Peyer's patch (tissue), 4 donors: ENCODE measurements at places on chromosomes 4 and X.

DNA sequence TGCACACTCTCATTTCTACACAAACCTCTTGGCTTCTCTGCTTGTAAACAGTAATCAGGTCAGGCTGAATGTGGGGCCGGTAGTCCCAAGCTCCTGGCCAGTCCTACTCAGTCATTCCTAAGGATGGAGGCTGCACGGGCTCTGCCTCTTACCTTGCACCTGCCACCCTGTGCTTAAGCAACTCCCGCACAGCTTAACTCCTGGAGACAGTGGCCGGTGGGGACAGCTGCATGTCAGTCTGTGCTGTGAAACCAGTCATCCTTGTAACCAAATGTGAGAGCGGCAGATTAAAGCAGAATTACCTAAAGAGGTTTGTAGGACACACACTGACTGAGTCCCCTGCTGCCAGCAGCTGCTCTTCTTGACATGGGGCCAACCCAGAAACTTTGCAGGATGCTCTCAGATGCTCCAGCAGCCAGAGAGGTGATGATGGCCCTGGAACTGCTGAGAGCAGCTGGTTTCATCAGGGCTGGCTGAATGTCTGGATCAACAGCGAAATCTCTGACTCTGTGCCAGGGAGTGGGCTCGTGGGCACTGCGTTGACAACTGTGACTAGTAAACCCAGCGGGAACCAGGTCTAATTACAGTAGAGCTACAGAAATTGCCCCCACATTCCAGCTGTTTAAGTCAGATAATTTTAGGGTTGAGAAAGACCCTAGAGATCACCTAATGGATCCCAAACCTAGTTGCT lies 123.7 kb downstream of the ANAPC4 start:
- no peaks in the 10 kb centered on the region for H3K4me1 ChIP-seq
- no peak overlapping the region for H3K27ac ChIP-seq
- no peak overlapping the region for H3K4me3 ChIP-seq
- no peak for DNase-seq
- no peaks in the 10 kb centered on the region for H3K27me3 ChIP-seq

DNA sequence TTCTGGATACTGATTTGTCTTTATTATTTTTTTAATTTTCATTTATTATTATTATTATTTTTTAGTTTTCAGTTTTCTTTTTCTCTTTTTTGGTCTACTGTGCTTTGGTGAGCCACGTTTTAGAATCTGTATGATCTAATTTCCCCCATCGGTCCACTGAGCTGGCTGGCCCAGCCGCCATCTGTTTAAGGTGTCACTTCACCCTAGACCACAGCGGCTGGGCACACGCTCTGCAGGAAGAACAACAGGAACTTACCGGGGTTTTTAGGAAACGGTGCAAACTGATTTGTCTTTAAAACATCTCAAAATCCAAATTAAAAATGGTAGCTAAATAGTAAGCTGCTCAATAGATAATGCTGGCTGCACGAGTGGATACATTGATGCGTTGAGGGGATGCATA lies 48.8 kb upstream of the AMOT start:
- no peaks in the 10 kb centered on the region for H3K27me3 ChIP-seq
- H3K36me3 ChIP-seq = no peaks in the 10 kb centered on the region
- H3K4me3 ChIP-seq = no peak overlapping the region
- H3K27ac ChIP-seq = no peak overlapping the region

DNA sequence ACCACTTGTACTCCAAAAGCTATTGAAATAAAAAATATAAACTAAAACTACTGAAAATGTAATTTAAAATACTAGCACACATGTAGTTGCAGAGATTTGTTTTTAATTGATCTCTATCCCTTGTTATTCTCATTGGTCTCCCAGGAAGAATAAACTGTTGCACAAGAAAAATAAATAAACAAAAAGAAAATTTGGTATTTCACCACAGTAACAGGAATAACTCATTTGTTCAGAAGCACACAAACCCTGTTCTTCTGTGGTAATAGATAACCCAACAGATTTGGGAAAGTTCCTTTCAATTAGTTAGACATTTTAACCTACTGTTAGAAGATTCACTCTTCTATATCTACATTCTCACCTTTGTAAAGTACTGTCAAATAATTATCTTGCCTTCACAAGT lies 70.9 kb upstream of the APOOL start:
- DNase-seq = no peak
- no peak overlapping the region for H3K27ac ChIP-seq
- H3K36me3 ChIP-seq = no peaks in the 10 kb centered on the region

GRCh38 chr4:65259296-65259695 lies 411.0 kb downstream of the EPHA5 start:
- H3K4me3 ChIP-seq = no peak overlapping the region
- no peak for DNase-seq
- no peak overlapping the region for H3K27ac ChIP-seq
- no peaks in the 10 kb centered on the region for H3K4me1 ChIP-seq
- H3K27me3 ChIP-seq = no peaks in the 10 kb centered on the region

DNA sequence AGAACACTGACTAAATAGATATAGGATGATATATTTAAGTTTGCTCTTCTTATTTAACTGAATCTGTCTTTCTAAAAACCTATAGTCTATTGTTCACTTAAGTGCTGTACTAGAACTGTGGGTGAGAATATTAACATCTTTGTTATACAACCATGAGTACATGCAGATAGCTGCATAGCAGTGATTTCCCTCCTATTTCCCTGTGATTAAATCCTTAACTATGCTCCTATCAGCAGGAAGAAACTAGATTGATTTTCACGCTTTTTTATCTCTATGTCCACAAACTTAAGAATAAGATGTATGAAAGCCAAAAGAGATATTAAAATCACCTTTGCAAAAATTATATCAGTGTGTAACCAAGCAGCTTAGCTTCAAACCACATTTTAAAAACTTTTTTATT lies 11.3 kb upstream of the UGT2A3 start:
- DNase-seq = no peak
- no peak overlapping the region for H3K4me3 ChIP-seq
- H3K36me3 ChIP-seq = no peaks in the 10 kb centered on the region
- H3K27me3 ChIP-seq = no peaks in the 10 kb centered on the region
- peak overlapping the region; percentile 63 for H3K27ac ChIP-seq

DNA sequence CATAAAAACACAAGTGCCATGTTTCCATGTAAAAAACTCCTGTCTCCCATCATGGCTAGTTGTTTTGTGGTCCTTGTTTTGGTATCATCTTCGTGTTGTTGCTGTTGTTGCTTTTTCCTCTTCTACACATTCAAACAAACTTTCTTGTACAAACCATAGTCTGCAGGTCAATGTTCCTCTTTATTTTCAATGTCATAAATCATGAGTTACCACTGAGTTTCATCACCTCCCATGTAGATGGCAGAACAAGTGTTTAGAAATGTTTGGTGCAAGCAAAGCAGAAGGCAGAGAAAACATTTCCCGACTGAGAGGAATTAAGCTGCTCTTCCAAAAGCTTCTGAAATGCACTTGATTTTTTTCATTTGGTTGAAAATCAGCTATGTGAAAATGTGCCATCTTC lies 166.0 kb downstream of the ANTXR2 start:
- H3K4me1 ChIP-seq = no peaks in the 10 kb centered on the region
- H3K36me3 ChIP-seq = no peaks in the 10 kb centered on the region
- no peak overlapping the region for H3K4me3 ChIP-seq
- no peaks in the 10 kb centered on the region for H3K27me3 ChIP-seq
- no peak overlapping the region for H3K27ac ChIP-seq

DNA sequence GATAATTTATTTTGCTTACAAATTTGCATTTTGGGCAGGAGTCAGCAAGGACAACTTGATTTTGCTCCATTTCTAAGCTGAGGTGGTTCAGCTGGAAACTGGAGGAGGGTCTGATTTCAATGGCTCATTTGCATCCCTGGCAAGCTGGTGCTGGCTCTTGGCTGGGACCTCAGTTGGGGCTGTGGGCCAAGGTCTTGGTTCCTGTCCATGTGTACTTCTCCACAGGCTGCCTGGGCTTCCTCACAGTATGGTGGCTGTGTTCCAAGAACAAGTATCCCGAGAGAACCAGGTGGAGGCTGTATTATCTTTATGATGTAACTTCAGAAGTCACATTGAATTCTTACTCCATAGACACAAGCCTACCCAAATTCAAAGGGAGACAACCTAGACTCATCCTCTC lies 77.0 kb upstream of the STX18 start:
- H3K36me3 ChIP-seq = no peaks in the 10 kb centered on the region
- no peaks in the 10 kb centered on the region for H3K27me3 ChIP-seq
- DNase-seq = no peak
- H3K4me3 ChIP-seq = no peak overlapping the region

GRCh38 chr4:38650133-38650532 lies 13.9 kb upstream of the KLF3 start:
- no peaks in the 10 kb centered on the region for H3K27me3 ChIP-seq
- H3K4me1 ChIP-seq = no peaks in the 10 kb centered on the region
- DNase-seq = no peak
- no peak overlapping the region for H3K27ac ChIP-seq
- H3K4me3 ChIP-seq = no peak overlapping the region
- no peaks in the 10 kb centered on the region for H3K36me3 ChIP-seq

GRCh38 chr4:73662709-73663546 lies 42.7 kb upstream of the RASSF6 start:
- no peaks in the 10 kb centered on the region for H3K36me3 ChIP-seq
- no peaks in the 10 kb centered on the region for H3K4me1 ChIP-seq
- no peak overlapping the region for H3K27ac ChIP-seq

DNA sequence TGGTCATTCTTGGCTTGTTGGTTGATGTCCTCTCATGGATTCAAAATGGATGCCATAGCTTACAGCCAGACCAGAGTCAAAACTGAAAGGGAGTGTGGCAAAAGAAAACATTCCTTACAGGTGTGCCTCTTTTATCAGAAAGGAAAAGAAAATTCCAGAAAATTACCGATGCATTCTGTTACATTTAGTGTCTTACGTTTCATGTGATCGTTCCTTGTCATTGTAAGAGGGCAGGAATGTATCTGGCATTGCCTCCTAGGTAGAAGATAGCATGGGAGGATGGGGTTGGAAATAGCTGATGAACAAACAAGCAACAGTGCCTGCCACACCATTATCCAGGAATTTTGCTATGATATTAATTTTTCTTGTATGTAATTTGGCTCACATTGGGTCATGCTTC lies 13.1 kb downstream of the GRXCR1 start:
- no peaks in the 10 kb centered on the region for H3K36me3 ChIP-seq
- H3K4me1 ChIP-seq = no peaks in the 10 kb centered on the region
- H3K4me3 ChIP-seq = no peak overlapping the region
- no peaks in the 10 kb centered on the region for H3K27me3 ChIP-seq

- H3K4me1 ChIP-seq = no peaks in the 10 kb centered on the region
- peak; percentile 51 for DNase-seq
- no peaks in the 10 kb centered on the region for H3K27me3 ChIP-seq
- no peaks in the 10 kb centered on the region for H3K36me3 ChIP-seq
Measured at GRCh38 chrX:135596495-135596894, 76.0 kb downstream of the INTS6L start.

DNA sequence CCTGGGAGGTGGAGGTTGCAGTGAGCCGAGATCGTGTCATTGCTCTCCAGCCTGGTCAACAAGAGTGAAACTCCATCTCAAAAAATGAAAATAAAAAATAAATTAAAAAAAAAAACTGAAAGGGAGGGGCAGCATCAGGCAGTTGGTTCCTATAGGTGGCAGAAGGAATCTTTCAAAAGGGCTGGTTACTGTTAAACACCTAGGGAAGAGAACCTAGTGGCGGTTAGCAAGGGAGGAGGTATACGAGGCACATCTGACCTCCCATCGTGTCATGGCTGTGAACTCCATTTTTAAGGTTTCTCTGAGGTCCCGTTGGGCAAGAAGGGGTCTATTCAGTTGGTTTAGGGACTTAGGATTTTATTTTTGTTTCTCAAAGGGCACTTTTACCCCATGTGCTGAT lies 150.1 kb downstream of the SLC7A11 start:
- H3K4me3 ChIP-seq = no peak overlapping the region
- H3K4me1 ChIP-seq = no peaks in the 10 kb centered on the region
- no peak for DNase-seq
- H3K36me3 ChIP-seq = no peaks in the 10 kb centered on the region

DNA sequence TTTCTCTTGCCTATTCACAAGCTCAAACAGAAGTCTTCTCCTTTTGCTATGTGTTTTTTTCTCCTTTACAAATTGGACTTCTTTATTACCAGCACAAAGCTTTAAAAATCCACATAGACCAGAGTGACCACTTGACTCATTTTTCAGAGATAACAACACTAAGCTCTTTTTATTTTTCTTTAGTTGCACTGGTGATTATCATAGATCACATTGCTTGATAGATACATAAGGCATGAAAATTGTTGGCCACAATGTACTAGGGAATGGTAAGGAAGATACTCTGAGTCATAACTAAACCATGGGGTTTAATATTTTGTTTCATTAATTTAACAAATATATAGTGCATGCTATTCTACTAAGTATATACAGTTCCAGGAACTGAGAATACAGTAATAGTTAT lies 159.0 kb downstream of the GASK1B start:
- no peak overlapping the region for H3K27ac ChIP-seq
- H3K36me3 ChIP-seq = no peaks in the 10 kb centered on the region
- H3K27me3 ChIP-seq = no peaks in the 10 kb centered on the region
- no peak for DNase-seq
- H3K4me1 ChIP-seq = no peaks in the 10 kb centered on the region
- H3K4me3 ChIP-seq = no peak overlapping the region

- H3K27me3 ChIP-seq = no peaks in the 10 kb centered on the region
- no peaks in the 10 kb centered on the region for H3K4me1 ChIP-seq
- no peaks in the 10 kb centered on the region for H3K36me3 ChIP-seq
- H3K4me3 ChIP-seq = no peak overlapping the region
- no peak overlapping the region for H3K27ac ChIP-seq
Measured at GRCh38 chr4:38164346-38164745, 204.1 kb downstream of the PTTG2 start.

DNA sequence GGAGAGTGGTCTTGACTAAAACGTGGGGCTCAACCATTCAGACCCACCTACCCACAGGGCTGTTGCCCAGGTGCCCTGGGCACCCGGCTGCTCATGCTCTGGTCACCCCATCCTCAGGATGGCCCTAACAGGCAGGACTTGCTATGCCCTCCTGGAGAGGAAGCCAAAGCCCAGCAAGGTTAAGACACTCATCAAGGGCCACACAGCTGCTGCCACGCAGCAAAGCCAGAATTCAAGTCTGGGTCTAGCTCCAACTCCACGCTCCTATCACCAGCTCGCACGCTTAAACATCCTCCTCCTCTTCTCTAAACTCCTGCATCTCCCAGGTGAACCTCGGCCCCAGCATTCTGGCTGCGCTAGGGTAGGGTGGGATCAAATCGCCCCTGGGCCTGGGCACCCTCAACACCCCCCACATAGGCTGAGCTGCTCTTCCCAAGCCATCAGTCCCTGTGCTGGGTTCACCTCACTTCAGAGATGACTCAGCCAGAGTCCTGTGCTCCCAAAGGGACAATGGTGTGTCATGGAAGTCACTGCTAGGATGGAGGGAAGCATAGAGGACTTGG lies 54.1 kb downstream of the PPP2R2C start:
- H3K27me3 ChIP-seq = no peaks in the 10 kb centered on the region
- DNase-seq = no peak
- no peak overlapping the region for H3K27ac ChIP-seq
- H3K4me3 ChIP-seq = no peak overlapping the region
- H3K4me1 ChIP-seq = no peaks in the 10 kb centered on the region

GRCh38 chr4:134328741-134329140 lies 127.2 kb upstream of the PABPC4L start:
- no peaks in the 10 kb centered on the region for H3K4me1 ChIP-seq
- H3K27me3 ChIP-seq = no peaks in the 10 kb centered on the region
- H3K36me3 ChIP-seq = no peaks in the 10 kb centered on the region
- no peak overlapping the region for H3K27ac ChIP-seq
- no peak for DNase-seq
